ENCODE measurements at places on chromosomes 12 and 14.

- no peak for DNase-seq
These were observed 130.8 kb downstream of the CAPZA3 start for GRCh38 chr12:18868717-18869116.

DNA sequence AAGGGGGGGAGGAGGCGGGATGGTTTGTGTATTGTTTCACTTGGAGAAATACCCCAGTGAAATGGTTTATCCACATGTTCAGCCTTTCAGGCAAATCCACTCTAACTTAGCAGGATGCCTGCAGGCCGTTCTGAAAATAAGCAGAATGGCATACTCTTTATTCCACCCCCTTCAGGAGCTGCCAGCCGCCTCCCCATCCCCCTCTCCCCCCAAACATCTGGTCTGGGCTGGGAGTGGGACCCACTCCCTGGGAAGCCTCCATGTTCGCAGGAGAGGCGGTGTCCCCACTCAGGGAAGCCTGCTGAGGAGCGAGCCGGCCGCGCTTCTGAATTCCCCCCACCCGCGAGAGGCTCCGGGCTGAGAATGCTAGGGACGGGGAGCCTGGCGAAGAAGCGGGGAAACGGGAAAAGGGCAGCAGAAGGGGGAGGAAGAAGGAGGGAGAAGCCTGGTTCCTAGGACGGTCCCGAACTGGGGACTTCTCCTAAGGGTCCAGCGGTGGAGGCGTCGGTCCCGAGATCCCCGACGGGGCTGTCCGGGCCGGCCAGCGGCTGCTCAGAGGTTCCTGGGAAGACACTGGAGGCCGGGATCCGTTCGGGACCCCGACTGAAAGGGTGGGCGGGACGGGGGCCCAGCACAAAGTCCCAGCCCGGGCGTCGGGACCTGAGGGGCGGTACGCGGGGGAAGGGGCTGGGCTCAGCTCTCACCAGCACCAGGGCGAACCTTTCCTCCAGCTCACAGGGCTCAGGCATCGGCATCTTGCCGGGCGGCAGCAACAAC, 666 bp downstream of the FMNL3 start:
- peak; percentile 58 for DNase-seq

GRCh38 chr12:63317286-63317846, 166.4 kb upstream of the AVPR1A start:
- DNase-seq, result no peak

- no peak for DNase-seq
These were observed 263.0 kb upstream of the G2E3 start for GRCh38 chr14:30295980-30296379.

- no peak for DNase-seq
These were observed 221.6 kb downstream of the SLC25A21 start for GRCh38 chr14:36950812-36951211.

DNA sequence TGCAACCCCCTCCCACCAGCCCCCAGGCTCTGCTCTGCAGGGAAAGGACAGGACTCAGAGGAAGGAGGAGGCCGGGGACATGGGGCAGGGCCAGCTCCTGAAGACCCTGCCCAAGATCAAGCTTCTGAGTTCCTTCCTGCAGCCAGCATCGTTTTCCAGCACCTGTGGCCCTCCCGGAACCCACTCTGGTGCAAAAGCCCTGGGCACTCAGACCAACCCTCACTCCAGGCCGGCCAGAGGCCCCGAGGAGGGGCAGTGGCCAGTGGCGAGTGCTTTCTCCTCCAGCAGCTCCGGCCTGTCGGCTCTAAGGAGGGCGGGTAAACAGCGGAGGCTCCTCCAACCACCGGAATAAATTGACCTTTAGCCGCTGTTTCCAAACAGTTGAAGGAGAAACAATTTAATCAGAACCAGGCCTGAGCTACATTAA, 10.8 kb downstream of the TMEM179 start:
- DNase-seq, result no peak

GRCh38 chr12:44367916-44368315, 508.2 kb downstream of the NELL2 start:
- DNase-seq, result no peak

DNA sequence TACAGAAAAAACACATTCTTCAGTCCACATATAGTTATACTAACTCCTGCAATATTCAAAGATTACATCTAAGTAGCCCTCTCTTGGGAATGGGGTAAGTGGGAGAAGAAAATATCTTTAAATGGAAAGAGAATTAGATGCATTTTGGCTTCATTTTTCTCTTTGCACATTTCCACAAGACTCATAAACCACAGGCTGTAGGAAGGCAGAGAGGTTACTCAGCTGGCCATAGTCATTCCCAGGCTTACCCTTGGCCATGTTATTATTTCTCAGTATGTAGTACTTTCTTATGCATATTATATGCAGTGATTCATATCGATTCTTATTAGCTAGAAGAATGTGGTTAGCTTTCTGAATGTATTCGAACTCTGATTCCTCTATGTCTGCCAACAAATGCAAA, 92.2 kb downstream of the PTPRR start:
- no peak for DNase-seq
